ENCODE measurements at places on chromosomes 1 and 21.
A peak's percentile ranks its signal among the peaks of the same experiment; 100 is the strongest.

- H3K27ac ChIP-seq, result peak overlapping the region; percentile 92
- H3K4me3 ChIP-seq, result no peak overlapping the region
- no peaks in the 10 kb centered on the region for H3K27me3 ChIP-seq
- no peak for DNase-seq
- peaks cover 16% of the 10 kb centered on the region for H3K4me1 ChIP-seq
Measured at GRCh38 chr1:6544831-6545230, 9.5 kb downstream of the NOL9 start.

DNA sequence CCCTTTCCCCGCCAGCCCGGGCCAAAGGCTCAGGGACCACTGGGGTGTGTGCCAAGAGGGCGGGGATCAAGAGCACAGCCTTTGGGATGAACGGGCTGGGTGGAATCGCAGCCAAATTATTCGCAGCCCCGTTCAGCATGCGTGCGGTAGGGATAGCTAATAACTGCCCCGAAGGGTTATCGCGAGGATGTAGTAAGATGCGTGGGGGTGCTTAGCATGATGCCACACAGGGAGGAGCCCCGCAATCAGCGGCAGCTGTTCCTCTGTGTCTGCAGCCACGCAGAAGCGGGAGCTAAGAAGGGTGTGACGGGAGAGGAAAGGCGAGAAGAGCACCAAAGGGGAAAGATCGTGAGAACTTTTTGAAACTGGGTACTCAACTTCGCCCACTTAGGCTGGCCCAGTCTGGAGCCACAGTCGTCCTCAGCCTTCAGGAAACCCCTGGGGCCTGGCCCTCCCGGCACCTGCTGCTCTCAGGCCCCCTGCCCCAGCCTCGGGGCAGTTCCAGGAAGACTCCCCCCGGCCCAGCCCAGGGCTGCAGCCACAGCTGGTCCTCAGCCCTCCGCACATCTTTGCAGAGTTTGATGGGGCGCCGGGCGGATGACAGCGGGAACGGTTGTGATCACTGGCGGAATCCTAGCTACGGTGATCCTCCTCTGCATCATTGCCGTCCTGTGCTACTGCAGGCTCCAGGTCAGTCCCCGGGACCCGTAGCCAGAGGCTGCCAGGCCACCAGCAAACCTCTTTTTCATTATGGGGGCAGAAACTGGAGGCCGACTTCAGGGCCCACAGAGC is 64.9 kb downstream of the TOR1AIP2 start:
- H3K27ac ChIP-seq, result no peak overlapping the region
- H3K27me3 ChIP-seq, result peaks cover 7% of the 10 kb centered on the region

DNA sequence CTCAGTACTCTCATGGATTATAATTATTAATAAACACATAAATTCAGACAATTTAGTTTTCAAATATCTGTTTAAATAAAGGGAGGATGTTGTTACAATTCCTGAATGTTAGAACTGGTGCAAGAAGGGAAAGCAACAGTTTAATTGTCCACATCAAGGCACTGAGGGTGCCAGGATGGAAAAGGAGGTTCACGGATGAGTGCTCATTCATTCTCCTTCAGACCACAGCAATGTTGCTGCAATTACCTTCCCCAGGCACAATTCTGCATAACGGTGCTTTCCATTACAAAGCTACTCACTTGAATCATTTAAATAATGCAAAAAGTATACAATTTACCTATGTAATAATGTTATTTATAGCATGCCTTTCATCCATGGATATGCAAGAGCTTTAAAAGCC is 52.3 kb upstream of the COG2 start:
- peaks cover 20% of the 10 kb centered on the region for H3K27me3 ChIP-seq
- no peaks in the 10 kb centered on the region for H3K4me1 ChIP-seq
- no peak for DNase-seq
- H3K27ac ChIP-seq, result no peak overlapping the region
- no peaks in the 10 kb centered on the region for H3K36me3 ChIP-seq

- no peak for DNase-seq
- no peaks in the 10 kb centered on the region for H3K4me1 ChIP-seq
- H3K4me3 ChIP-seq, result no peak overlapping the region
- no peak overlapping the region for H3K27ac ChIP-seq
Measured at GRCh38 chr1:162857850-162858249, 3.1 kb downstream of the CCDC190 start.

- H3K36me3 ChIP-seq, result no peaks in the 10 kb centered on the region
- H3K27me3 ChIP-seq, result no peaks in the 10 kb centered on the region
- no peak overlapping the region for H3K4me3 ChIP-seq
Measured at GRCh38 chr21:35381743-35382310, 332.7 kb upstream of the RUNX1 start.

GRCh38 chr1:32848354-32849063 is 22.2 kb downstream of the FNDC5 start:
- no peak for DNase-seq
- H3K27me3 ChIP-seq, result no peaks in the 10 kb centered on the region
- peaks cover 56% of the 10 kb centered on the region for H3K36me3 ChIP-seq
- no peaks in the 10 kb centered on the region for H3K4me1 ChIP-seq
- no peak overlapping the region for H3K27ac ChIP-seq
- no peak overlapping the region for H3K4me3 ChIP-seq

GRCh38 chr1:47501069-47501468 is 63.2 kb downstream of the FOXD2 start:
- no peak overlapping the region for H3K27ac ChIP-seq
- DNase-seq, result no peak

DNA sequence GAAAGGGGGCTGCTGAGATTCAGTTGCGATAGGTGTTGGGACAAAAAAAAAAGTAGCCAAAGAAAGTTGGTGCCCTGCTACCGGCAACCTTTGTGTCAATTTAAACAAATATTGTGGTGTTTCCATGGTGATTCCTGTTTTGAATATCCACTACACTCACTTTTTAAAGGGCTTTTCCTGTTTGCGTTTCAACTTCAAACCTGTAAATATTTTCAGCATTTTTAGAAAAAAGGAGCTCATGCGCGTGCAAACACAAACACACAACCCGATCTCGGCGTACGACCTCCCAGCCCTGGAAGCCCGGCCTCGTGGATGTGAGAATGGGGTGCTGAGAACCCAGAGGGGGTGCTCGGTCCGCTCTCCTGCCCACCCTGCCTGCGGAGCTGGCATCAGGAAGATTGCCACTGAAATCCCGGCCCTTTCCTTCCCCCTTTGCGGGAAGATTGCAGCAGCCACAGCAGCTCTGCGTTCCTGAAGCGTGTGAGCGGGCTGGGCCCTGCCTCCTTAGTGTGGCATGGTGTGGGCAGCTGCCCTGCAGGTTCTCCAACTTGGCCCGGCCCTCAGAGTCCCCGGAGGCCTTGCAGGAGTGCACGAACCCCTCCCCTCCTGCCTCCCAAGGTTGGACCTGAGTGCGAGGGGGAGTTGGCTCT is 34.8 kb downstream of the CASZ1 start:
- no peaks in the 10 kb centered on the region for H3K27me3 ChIP-seq
- no peak overlapping the region for H3K27ac ChIP-seq
- no peak overlapping the region for H3K4me3 ChIP-seq
- H3K4me1 ChIP-seq, result peaks cover 5% of the 10 kb centered on the region
- H3K36me3 ChIP-seq, result no peaks in the 10 kb centered on the region
- DNase-seq, result no peak

DNA sequence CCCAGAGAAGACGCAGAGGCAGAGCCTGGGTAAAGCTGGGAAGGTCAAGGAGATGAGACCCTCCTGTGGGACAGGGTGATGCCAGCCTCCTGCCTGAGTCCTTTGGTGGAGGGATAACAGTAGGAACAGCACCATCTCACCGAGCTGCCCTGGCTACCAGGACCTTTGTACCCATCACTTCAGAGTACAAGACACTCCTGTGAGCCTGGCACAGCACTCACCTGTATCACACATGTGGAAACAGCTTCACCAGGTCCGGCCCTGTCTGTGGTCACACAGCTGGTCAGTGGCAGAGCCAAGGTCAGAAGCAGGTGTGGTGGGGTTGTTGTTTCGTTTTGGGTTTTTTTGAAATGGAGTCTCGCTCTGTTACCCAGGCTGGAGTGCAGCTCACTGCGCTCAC is 5.0 kb upstream of the TMEM200B start:
- H3K4me3 ChIP-seq, result no peak overlapping the region
- H3K27ac ChIP-seq, result no peak overlapping the region
- DNase-seq, result no peak
- H3K36me3 ChIP-seq, result no peaks in the 10 kb centered on the region
- peaks cover 49% of the 10 kb centered on the region for H3K27me3 ChIP-seq

DNA sequence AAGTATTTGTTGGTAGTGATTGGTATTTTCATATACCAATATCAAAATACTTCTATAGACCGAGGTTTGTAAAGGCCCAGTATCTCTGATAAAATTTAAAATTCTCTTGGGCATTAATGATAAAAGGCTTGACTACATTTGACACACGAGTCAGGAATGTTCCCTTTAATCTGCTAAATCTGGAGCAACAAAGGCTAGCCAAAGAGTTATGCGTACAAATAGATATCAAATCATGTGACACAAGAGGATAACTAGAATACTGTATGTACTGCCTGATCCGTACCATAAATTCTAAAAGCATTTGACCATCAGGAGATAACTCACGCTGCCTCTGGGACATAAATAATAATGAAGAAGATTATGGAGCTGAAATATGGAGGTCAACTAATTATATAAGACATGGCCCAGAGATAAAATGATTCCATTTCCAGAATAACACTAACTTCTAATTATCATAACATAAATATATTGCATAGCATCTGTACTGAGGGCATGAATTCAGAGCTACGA is 64.2 kb upstream of the SH3GLB1 start:
- H3K4me1 ChIP-seq, result no peaks in the 10 kb centered on the region
- no peak for DNase-seq
- no peak overlapping the region for H3K4me3 ChIP-seq
- no peak overlapping the region for H3K27ac ChIP-seq

DNA sequence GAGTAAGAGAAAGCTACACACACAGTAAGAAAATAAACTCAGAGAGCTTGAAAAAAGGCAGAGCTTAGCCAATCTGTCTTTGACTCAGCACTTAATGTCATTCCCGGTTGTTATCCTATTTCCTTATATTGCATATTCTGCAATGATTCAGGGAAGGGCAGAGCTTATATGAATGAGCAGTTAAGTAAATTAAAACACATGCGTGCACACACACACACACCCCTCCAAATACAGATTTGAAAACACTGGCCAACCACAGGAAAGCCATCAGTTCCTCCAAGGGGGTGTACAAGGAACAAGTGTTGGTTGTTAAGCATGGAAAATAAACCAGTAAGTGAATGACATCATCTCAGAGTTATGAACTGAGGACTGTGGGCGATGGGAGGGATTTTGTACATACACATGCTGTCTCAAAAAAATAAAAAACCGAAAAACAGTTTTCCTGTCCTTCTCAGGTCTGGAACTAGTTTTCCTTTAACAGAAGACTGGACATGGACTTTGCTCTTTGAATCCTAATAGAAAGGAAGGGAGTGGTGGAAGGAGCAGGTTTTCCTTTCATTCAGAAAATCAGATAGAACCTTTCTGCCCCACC is 1.0 kb downstream of the IQGAP3 start:
- H3K4me3 ChIP-seq, result peak overlapping the region; percentile 38
- peaks cover 37% of the 10 kb centered on the region for H3K27me3 ChIP-seq
- H3K4me1 ChIP-seq, result peaks cover 20% of the 10 kb centered on the region

- H3K27me3 ChIP-seq, result peaks cover 38% of the 10 kb centered on the region
- no peaks in the 10 kb centered on the region for H3K36me3 ChIP-seq
- peak overlapping the region; percentile 32 for H3K27ac ChIP-seq
- peaks cover 10% of the 10 kb centered on the region for H3K4me1 ChIP-seq
- peak overlapping the region; percentile 74 for H3K4me3 ChIP-seq
Measured at GRCh38 chr1:39080831-39081270, 54.7 kb downstream of the NDUFS5 start.

DNA sequence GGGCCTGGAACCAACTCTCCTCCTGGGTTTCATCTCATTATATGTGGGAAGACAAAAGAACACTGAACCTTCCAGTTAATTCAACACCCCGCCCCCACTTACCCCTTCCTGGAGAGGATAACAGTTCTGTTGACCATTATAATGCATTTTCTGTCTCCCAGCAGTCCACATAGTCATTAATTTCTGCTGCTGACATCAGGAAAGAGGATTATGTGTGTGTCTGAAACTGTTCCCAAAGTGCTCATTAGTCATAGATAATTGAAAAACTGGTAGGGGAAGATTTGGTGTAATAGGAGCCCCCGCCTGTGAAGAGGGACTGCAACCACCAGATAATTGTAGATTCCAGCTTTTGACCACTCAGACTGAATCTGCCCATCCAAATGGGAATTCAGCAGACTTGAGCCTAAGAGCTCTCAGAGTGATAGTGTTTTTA is 208.7 kb downstream of the FGGY start:
- no peak overlapping the region for H3K27ac ChIP-seq
- no peaks in the 10 kb centered on the region for H3K27me3 ChIP-seq
- H3K36me3 ChIP-seq, result peaks cover 2% of the 10 kb centered on the region
- H3K4me1 ChIP-seq, result peaks cover 2% of the 10 kb centered on the region

DNA sequence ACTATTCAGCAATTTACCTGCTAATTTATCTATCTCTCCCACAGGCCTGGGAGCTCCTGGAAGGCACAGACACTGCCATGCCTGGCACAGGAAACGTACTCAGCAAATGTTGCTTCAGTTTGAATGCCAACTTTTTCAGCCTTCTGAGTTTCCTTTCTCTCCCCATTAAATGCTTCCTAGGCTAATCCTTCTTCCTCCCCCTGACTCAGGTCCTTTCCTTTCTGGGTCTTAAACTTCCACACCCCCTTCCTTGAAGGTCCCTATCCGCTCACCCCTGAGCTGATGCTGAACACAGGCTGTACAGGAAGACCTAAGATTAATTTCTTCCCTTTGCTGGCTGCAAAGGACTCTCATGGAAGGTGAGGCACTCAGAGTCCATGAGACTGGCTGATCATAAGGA is 40.3 kb upstream of the ECE1 start:
- peaks cover 6% of the 10 kb centered on the region for H3K36me3 ChIP-seq
- peak overlapping the region; percentile 62 for H3K27ac ChIP-seq
- H3K4me1 ChIP-seq, result peaks cover 50% of the 10 kb centered on the region
- H3K27me3 ChIP-seq, result no peaks in the 10 kb centered on the region

- no peak overlapping the region for H3K27ac ChIP-seq
- H3K4me3 ChIP-seq, result no peak overlapping the region
- no peak for DNase-seq
- peaks cover 17% of the 10 kb centered on the region for H3K4me1 ChIP-seq
- no peaks in the 10 kb centered on the region for H3K27me3 ChIP-seq
Measured at GRCh38 chr21:41974752-41975053, 20.9 kb upstream of the C2CD2 start.

- peaks cover 34% of the 10 kb centered on the region for H3K4me1 ChIP-seq
- peaks cover 17% of the 10 kb centered on the region for H3K36me3 ChIP-seq
- H3K27me3 ChIP-seq, result no peaks in the 10 kb centered on the region
- H3K4me3 ChIP-seq, result no peak overlapping the region
- H3K27ac ChIP-seq, result peak overlapping the region; percentile 56
- DNase-seq, result no peak
Measured at GRCh38 chr21:43925096-43925481, 60.1 kb downstream of the AGPAT3 start.

DNA sequence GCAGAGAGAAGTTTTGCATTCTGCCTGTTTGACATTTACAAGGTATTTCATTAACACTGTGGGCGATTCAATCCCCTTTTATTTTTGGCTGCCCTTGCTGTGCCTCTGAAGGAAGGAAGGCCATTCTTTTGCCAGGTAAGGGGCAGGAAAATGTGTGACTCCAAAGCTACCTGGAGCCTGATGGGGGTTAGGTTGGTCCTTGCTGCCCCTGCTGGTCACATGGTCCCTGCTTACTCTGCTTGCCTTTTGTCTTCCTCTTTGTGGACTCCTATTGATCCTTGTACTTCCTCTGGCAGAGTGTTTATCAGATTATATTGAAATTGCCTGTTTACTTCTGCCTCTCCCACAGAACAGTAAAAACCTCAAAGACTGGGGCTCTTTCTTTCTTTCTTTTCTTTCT is 65.7 kb downstream of the ST6GALNAC3 start:
- no peak for DNase-seq
- no peak overlapping the region for H3K27ac ChIP-seq
- H3K27me3 ChIP-seq, result no peaks in the 10 kb centered on the region
- no peak overlapping the region for H3K4me3 ChIP-seq
